ENCODE measurements at places on chromosomes 5 and 9.

DNA sequence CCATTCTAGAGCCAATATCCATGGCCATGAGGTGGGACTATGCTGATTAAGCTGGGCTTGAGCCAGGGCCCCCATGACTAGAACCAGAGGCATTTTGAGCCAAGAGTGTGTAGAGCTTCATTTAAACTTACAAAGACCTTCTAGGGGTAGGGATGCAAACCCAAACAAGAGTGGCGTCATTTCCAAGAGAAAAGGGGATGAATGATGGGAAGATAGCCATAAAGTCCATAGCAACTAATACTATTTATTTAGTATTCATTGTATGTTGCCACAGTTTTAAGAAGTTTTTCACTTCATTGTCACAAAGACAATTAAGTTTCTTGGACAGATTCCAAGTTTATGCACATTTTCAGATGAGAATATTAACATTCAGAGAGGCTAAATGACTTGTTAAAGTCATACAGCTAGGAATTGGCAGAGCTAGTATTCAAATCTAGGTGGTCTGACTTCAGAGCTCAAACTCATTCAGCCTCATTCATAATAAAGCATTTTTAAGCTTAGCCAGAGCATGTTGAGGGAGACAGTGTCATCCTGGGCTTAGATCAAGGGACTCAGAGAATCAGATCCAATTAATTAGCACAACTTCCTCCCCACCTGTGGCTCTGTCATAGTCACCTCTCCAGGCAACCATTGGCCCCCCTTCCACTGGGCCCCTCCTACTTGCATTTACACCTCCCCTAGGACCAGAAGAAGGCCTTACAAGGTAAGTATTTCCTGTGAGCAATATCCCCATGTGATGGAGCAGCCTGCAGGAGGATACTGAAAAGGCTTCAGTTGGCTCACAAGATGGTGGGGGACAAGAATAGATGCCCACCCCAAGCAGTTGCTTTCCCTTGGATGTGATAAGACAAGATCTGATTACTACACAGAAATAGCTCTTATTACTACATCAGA is 95.0 kb upstream of the PCSK1 start:
- H3K27me3 ChIP-seq = no peaks in the 10 kb centered on the region
- H3K36me3 ChIP-seq = no peaks in the 10 kb centered on the region
- no peaks in the 10 kb centered on the region for H3K4me1 ChIP-seq
- H3K4me3 ChIP-seq = no peak overlapping the region

GRCh38 chr9:13596383-13596970 is 317.0 kb upstream of the MPDZ start:
- no peak for DNase-seq
- no peak overlapping the region for H3K4me3 ChIP-seq

- H3K27me3 ChIP-seq = no peaks in the 10 kb centered on the region
- peaks cover 46% of the 10 kb centered on the region for H3K4me1 ChIP-seq
- no peak overlapping the region for H3K4me3 ChIP-seq
- DNase-seq = no peak
- H3K36me3 ChIP-seq = no peaks in the 10 kb centered on the region
Observed at GRCh38 chr5:142420561-142421227, 95.9 kb upstream of the SPRY4 start.

GRCh38 chr5:134648425-134649162 is at the start of gene SEC24A:
Gene SEC24A (plus strand): TSS chr5:134648785. CDS start chr5:134649077, 292 bp downstream.
- H3K4me1 ChIP-seq = peaks cover 27% of the 10 kb centered on the region
- no peaks in the 10 kb centered on the region for H3K27me3 ChIP-seq
- H3K27ac ChIP-seq = peak within 1 kb of the TSS; percentile 93
- DNase-seq = peak; percentile 89

GRCh38 chr5:66273121-66273520 is 129.0 kb downstream of the SREK1 start:
- no peak overlapping the region for H3K4me3 ChIP-seq
- no peaks in the 10 kb centered on the region for H3K36me3 ChIP-seq
- H3K4me1 ChIP-seq = no peaks in the 10 kb centered on the region
- no peak overlapping the region for H3K27ac ChIP-seq
- DNase-seq = no peak

DNA sequence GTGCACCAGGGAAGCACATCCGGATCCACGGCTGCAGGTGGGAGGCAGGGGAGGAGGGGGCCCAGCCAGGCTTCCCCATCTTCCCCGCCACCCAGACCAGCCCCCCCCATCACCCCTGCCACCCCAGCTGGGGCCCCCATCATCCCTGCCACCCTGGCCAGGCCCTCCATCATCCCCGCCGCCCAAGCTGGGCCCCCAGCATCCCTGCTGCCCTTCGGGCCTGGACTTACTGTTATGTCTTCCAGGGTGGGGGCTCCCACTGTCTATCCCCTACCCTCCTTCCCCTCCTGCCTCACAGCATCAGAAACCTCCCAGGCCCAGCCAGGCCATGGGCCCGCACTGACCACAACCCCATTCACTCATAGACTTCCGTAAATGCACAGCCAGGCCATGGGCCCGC is 27.5 kb downstream of the SLC6A18 start:
- H3K36me3 ChIP-seq = no peaks in the 10 kb centered on the region
- DNase-seq = no peak
- H3K4me1 ChIP-seq = peaks cover 23% of the 10 kb centered on the region
- H3K27me3 ChIP-seq = no peaks in the 10 kb centered on the region
- no peak overlapping the region for H3K27ac ChIP-seq

GRCh38 chr5:75034137-75034739 is 18.1 kb downstream of the GCNT4 start:
- peak; percentile 22 for DNase-seq
- H3K4me3 ChIP-seq = no peak overlapping the region
- H3K27ac ChIP-seq = no peak overlapping the region
- peaks cover 27% of the 10 kb centered on the region for H3K4me1 ChIP-seq
- H3K27me3 ChIP-seq = no peaks in the 10 kb centered on the region

DNA sequence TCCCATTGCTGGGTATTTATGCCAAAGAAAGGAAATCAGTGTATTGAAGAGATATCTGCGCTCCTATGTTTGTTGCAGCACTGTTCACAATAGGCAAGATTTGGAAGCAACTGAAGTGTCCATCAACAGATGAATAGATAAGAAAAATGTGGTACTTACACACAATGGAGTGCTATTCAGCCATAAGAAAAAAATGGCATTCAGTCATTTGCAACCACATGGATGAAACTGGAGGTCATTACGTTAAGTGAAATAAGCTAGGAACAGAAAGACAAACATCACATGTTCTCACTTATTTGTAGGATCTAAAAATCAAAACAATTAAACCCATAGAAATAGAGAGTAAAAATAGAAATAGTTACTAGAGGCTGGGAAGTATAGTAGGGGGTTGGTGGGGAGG is 1133.1 kb upstream of the ACO1 start:
- no peak for DNase-seq
- H3K27me3 ChIP-seq = no peaks in the 10 kb centered on the region
- H3K36me3 ChIP-seq = no peaks in the 10 kb centered on the region
- H3K4me3 ChIP-seq = no peak overlapping the region
- H3K27ac ChIP-seq = no peak overlapping the region
- no peaks in the 10 kb centered on the region for H3K4me1 ChIP-seq

GRCh38 chr9:96619124-96619465 is 548 bp downstream of the CDC14B start:
- H3K4me1 ChIP-seq = peaks cover 15% of the 10 kb centered on the region
- peak overlapping the region; percentile 46 for H3K4me3 ChIP-seq
- no peak for DNase-seq
- no peaks in the 10 kb centered on the region for H3K36me3 ChIP-seq

DNA sequence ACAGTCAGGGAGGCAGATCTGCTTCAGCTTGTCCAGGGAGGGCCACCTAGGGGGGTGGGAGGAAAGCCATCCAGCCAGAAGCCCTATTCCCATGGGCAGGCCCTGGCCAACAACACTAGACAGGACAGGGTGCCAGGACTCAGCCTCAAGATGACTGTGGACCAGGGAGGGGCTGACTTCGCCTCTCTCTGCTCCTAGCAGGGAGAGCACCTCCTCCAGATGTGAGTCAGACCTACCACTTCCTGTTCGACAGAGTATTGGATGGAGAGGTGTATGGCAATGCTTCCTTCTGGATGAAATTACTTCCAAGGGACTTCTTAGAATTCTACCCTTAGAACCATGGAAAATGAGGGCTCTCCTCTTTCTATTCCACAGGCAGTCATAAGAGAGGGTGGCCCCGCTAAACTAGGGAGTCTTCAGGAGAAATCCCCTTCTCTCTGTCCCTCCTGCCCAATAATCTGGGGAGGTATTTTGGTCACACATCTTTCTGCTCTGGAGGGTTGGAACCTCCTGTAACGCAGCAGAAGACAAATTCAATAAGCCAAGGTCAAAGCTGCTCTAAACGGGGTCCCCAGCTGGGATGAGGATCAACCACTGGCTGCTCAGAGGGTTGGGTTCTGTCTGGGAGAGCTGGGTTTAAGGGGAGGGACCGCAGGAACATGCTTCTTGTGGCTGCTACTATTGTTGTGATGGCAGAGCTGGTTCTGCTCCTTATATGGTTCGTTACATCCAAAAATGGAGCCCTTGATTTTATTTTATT is 23.2 kb upstream of the RCL1 start:
- H3K4me1 ChIP-seq = no peaks in the 10 kb centered on the region
- no peak for DNase-seq
- H3K4me3 ChIP-seq = no peak overlapping the region
- no peak overlapping the region for H3K27ac ChIP-seq
- H3K27me3 ChIP-seq = no peaks in the 10 kb centered on the region
- no peaks in the 10 kb centered on the region for H3K36me3 ChIP-seq

GRCh38 chr5:91302958-91303357 is 80.2 kb downstream of the ARRDC3 start:
- H3K4me3 ChIP-seq = no peak overlapping the region
- no peaks in the 10 kb centered on the region for H3K36me3 ChIP-seq
- H3K4me1 ChIP-seq = no peaks in the 10 kb centered on the region
- no peak overlapping the region for H3K27ac ChIP-seq
- no peak for DNase-seq

- H3K36me3 ChIP-seq = no peaks in the 10 kb centered on the region
- no peak overlapping the region for H3K27ac ChIP-seq
- H3K4me1 ChIP-seq = no peaks in the 10 kb centered on the region
- DNase-seq = no peak
- H3K27me3 ChIP-seq = no peaks in the 10 kb centered on the region
Observed at GRCh38 chr9:27451207-27451797, 72.8 kb upstream of the IFNK start.

- no peak overlapping the region for H3K4me3 ChIP-seq
- no peaks in the 10 kb centered on the region for H3K4me1 ChIP-seq
- H3K27ac ChIP-seq = no peak overlapping the region
- H3K27me3 ChIP-seq = no peaks in the 10 kb centered on the region
- no peak for DNase-seq
Observed at GRCh38 chr5:162107591-162107990, 40.0 kb downstream of the GABRG2 start.

GRCh38 chr9:133169102-133169501 is 5.4 kb upstream of the GBGT1 start:
- H3K36me3 ChIP-seq = no peaks in the 10 kb centered on the region
- H3K4me3 ChIP-seq = no peak overlapping the region
- DNase-seq = no peak
- H3K4me1 ChIP-seq = peaks cover 3% of the 10 kb centered on the region
- no peak overlapping the region for H3K27ac ChIP-seq

GRCh38 chr5:63768221-63768620 is 194.0 kb downstream of the HTR1A start:
- no peaks in the 10 kb centered on the region for H3K27me3 ChIP-seq
- no peak for DNase-seq
- H3K27ac ChIP-seq = no peak overlapping the region

DNA sequence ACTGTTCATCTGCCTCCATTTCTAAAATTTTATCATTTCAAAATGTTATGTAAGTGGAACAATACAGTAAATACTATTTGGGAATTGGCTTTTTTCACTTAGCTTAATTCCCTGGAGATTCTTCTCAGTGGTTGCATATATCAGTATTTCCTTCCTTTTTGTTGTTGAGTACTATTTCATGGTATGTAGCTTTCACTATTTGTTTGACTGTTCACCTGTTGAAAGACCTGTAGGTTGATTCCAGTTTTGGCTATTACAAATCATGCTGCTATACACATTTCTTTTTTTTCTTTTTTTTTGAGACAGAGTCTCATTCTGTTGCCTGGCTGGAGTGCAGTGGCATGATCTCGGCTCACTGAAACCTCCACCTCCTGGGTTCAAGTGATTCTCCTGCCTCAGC is 33.0 kb upstream of the PWWP2A start:
- H3K27me3 ChIP-seq = no peaks in the 10 kb centered on the region
- H3K36me3 ChIP-seq = no peaks in the 10 kb centered on the region
- no peak overlapping the region for H3K27ac ChIP-seq

- no peak for DNase-seq
- no peaks in the 10 kb centered on the region for H3K36me3 ChIP-seq
- no peak overlapping the region for H3K27ac ChIP-seq
- no peaks in the 10 kb centered on the region for H3K27me3 ChIP-seq
- H3K4me3 ChIP-seq = no peak overlapping the region
Observed at GRCh38 chr5:169831331-169831730, 149.0 kb downstream of the INSYN2B start.

- H3K4me3 ChIP-seq = no peak overlapping the region
- peaks cover 11% of the 10 kb centered on the region for H3K4me1 ChIP-seq
- no peak overlapping the region for H3K27ac ChIP-seq
- no peaks in the 10 kb centered on the region for H3K27me3 ChIP-seq
Observed at GRCh38 chr5:117457656-117458055, 883.0 kb upstream of the SEMA6A start.

DNA sequence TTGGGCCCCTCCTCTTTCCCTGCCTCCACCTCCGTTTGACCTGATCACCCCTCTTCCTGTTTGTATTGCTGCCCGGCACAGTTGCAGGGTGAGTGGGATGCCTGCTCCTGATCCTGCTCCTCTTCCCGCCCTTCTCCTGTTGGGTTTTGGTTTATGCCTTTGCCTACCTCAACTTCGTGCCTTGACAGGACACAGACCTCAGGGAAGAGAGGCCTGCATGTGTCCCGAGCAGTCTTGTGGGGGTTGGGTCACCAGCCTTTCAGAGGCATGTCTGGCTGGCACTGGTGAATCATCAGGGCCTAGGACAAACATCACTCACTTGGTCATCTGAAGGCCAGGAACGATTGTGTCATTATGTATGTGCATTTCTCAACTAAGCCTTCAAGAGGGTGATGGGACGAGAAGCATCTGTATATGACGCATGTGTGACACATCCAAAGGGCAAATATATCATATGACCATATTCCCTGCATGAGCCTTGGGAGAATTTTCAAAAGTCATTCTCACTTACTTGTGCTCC is 56.9 kb downstream of the NPR3 start:
- H3K4me1 ChIP-seq = no peaks in the 10 kb centered on the region
- no peaks in the 10 kb centered on the region for H3K36me3 ChIP-seq
- no peaks in the 10 kb centered on the region for H3K27me3 ChIP-seq
- no peak overlapping the region for H3K4me3 ChIP-seq
- no peak for DNase-seq

DNA sequence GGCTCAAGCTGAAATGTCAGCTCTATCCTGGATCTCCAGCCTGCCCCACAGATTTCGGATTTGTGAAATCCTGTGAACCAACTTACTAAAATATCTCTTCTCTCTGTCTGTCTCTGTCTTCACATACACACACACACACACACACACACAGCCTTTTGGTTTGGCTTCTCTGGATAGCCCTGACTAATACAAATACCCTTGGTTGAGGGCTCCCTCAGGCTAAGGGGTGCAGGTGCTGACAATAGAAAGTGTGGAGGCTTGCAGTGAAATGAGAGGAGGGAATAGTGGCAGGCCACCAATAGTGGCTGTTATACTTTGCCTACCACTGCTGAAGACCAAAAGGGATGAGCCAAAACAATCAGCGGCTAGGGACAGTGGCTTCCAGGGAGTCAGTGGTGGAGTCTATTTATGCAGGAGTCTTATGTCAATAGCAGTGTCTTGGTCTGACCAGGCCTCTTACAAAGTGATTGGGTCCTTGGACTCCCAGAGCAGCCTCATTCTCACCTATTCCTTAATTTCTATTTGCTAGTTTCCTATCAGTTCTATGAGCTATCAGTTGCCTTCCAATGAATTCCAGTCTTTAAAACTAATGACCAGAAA is 93.2 kb upstream of the GAS1 start:
- no peak for DNase-seq
- no peaks in the 10 kb centered on the region for H3K27me3 ChIP-seq
- no peaks in the 10 kb centered on the region for H3K4me1 ChIP-seq
- no peak overlapping the region for H3K4me3 ChIP-seq
- no peak overlapping the region for H3K27ac ChIP-seq
- no peaks in the 10 kb centered on the region for H3K36me3 ChIP-seq
